NCI-H446 (cell line): ENCODE measurements at places on chromosomes 1 and 21.

- no peak for DNase-seq
Measured at GRCh38 chr1:15852828-15853302, 5.4 kb downstream of the SPEN start.

GRCh38 chr1:197915862-197916499, 1.2 kb upstream of the LHX9 start:
- DNase-seq, result peak; percentile 87

DNA sequence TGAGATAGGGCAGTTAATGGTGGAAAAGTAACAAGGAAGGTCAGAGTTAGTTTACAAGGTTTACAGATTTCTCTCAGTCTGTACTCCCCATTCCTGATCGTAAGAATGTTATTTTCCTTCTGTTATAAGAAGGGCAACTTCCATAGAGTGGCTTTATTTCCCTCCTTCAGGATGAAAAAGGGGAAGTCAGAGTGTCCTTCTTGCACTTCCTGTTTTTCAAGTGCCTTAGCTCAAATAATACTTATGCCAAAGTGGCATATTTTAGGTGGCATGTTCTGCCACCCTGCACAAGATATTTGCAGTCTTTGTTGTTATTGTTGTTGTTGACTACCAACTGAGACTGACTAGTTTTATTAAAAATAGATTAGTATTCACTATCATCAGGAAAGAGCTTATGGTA, 730.7 kb upstream of the ADGRL4 start:
- DNase-seq, result no peak

DNA sequence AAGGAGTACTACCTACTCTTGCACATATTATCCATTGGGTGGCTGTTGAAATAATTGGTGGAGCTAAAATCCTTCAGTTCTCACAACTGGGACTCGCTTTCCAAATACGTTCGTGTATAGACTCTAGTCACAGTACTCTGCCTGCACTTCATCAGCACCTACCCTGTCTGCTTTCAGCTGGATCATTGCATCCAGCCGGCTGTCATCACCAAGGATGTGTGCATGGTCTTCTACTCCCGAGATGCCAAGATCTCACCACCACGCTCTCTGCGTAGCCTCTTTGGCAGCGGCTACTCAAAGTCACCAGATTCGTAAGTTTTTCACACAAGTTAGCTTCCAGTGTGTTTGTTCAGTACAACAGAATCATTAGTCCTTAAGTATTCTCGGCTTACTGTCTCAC, 37.3 kb upstream of the PGD start:
- DNase-seq, result no peak

DNA sequence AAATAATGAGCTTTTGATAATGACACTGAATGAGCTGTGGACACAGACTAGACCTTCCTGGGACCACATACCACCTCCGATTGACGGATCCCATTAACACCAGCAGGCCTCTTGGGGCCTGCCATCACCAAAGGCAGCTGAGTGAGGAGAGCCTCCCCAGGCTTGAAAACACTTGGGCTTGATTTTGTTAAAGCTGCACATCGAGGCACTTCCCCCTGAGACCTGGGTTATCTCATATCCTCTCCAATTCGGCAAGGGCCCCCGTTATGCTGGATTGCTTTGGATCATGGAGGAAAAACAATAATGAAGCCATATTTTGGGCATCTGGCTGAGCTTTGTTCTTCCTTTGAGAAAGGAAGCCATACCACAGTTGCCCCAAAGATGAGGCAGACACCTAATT, 143.0 kb downstream of the AJAP1 start:
- no peak for DNase-seq

DNA sequence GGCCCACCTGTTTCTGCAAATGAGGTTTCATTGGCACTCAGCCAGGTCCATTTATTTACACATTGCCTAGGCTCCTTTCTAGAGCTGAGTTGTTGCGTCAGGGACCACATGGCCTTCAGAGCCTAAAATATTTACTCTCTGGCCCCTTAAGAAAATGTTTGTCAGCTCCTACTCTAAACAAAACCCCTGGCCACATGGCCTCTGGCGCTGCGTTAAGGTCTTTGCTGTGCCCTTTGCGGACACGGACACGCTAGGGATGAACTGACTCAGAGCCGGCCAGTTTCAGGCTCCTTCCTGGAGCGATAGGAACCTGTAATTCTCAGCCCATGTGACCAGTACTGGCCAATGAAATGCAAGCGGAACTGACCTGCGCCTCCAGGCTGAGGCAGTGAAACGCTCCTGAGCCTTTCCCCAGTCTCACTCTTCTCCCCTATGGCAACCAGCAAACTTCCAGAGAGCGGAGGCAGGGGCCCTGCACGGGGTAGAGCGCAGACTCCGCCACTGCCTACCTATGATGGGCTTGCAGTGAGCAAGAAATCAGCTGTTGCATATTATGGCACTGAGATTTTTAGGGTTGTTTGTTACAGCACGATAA, 160.3 kb downstream of the ETS2 start:
- no peak for DNase-seq

DNA sequence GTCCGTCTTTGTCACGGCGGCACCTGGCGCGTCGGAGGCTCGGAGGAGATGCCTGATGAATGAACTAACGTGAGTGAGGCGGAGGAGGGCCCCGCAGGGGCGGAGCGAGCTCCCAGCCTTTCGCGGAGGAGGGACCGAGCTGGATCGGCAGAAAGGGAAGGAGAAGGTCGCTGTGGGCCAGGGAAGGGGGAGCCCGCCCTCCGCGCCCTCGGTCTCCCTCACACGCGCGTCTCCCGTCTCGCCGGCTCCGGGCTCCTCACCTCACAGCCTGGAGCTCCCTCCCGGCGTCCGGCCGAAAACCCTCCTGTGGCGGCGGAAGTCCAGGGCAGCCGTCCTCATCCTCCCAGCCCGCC, 519 bp downstream of the ZNF496 start:
- DNase-seq, result no peak

- DNase-seq, result no peak
Measured at GRCh38 chr1:119910618-119911017, 14.3 kb upstream of the ADAM30 start.

GRCh38 chr1:204834336-204834735, 36.3 kb upstream of the NFASC start:
- DNase-seq, result no peak

DNA sequence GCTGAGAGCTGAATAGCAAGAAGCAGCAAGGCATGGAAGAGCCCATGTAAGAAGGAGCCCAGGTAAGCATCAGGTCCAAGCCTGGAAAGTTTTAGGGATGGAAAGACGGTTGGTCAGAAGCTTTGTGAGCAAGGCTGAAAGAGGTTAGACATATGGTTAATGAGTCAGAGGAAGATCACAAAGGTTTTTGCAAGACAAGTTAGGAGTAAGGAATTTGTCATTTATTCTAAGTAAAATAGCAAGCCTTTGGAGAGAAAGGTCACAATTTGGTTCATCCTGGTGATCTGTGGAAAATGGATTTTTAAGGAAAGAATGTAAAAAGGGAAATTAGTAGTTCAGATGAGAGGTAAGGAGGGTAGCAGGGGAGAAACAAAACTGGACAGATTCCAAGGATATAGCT, 106.7 kb downstream of the DPYD start:
- DNase-seq, result no peak

GRCh38 chr1:42767510-42768000, 506 bp downstream of the C1orf50 start:
- DNase-seq, result no peak

DNA sequence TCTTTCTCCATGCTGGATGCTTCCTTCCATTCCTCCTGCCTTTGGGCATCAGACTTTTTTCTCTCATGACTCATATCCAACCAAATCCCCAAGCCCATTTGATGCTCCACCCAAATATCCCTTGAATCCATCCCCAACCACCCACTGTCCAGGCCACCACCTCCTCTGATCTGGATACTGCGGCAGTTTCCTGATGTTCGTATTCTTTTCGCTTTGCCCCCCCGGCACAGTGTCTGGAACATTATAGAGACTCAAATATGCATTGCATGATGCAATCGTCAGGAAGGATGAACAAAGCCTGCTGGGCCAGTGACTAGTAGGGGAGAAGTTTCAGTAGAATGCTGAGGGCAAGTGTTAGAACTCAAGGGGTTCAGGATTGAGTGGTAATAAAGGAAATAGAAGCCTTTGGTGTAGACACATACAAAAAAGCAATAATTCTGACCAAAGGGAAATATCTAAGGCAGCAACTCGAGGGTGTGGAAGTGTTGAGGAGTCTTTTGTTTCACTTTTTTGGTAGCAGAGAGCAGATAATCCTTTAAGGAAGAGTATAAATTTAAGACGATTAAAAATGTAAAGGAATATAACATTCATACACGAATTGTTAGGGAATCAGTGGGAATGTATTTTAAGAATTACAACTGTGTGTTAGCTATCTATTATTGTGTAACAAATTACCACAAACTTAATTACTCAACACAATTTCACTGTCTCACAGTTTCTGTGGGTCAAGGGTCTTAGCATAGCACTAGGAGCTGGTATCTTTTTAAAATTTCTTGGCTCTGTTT, 7.5 kb downstream of the S100A11 start:
- DNase-seq, result no peak

- DNase-seq, result no peak
Measured at GRCh38 chr1:199410462-199410861, 617.0 kb upstream of the NR5A2 start.

GRCh38 chr1:1781526-1781903, 3.2 kb upstream of the NADK start:
- no peak for DNase-seq

DNA sequence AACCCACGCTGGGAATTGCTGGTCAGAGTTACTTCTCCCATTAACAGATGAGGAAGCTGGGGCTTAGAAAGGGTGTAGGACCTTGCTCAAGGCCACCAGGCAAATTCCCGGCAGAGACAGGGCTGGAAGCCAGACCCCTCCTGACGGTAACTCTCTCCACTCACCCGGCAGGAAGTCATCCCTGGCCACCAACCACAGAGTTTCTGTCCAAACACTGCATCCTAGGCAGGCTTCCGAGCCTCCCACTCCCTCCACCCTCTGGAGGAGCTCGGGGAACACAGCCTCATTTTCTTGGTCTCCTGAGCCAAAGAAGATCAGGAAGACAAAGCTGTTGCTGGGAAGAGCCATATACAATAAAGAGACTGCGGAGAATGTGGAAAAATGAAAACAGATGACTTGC, 25.0 kb upstream of the ZNF436 start:
- no peak for DNase-seq

- DNase-seq, result no peak
Measured at GRCh38 chr1:218390618-218391017, 45.5 kb downstream of the TGFB2 start.

- no peak for DNase-seq
Measured at GRCh38 chr1:226148121-226148648, 38.4 kb downstream of the ACBD3 start.

GRCh38 chr1:65022216-65022615, 55.9 kb upstream of the JAK1 start:
- DNase-seq, result no peak

DNA sequence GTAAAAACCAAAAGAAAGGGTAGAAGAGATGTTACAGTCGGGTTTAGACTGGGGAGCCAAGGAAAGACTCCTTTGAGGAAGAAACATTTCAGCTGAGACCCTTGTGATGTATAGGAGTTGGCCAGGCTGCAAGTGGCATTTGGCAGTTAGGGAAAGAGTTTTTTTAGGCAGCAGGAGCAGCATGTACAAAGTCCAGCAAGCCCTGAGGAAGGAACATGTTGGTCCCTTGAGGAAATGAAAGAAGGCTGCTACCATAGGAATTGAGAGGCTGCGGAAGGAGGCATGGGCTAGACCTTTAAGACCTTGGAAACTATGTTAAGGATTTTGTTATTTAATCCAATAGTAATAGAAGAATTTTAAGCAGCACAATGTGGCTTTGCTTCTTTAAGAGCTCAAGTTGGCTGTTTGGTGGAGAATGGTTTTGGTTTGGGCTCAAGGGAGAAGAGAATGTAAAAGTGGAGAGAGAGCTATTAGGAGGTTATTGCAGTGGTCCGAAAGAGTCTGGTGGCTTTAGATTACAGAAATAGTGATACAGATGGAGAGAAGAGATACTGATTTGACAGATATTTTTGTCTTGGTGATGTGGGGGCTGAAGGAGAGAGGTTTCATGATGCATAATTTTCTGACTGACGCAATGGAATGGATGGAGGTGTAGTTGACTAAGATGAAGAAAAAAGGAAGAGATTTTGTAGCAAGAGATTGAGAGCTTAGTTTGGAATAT, 26.6 kb downstream of the SMAP2 start:
- DNase-seq, result no peak

- peak; percentile 11 for DNase-seq
Measured at GRCh38 chr1:225318706-225319575, 108.9 kb downstream of the LBR start.

DNA sequence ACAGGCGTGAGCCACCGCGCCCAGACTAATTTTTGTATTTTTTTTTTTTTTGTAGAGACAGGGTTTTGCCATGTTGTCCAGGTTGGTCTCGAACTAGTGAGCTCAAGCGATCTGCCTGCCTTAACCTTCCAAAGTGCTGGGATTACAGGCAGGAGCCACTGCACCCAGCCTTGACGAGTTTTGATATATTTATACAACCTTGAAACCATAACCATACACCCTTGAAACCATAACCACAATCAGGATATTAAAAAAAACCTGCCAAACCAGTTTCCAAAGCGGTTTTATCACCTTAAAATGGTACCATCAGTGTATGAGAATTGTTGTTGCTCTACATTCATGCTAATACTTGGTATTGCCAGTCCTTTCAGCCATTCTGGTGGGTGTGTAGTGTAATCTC, 3.7 kb upstream of the PHACTR4 start:
- no peak for DNase-seq

GRCh38 chr1:76229279-76230005, 154.9 kb downstream of the ST6GALNAC3 start:
- DNase-seq, result no peak

DNA sequence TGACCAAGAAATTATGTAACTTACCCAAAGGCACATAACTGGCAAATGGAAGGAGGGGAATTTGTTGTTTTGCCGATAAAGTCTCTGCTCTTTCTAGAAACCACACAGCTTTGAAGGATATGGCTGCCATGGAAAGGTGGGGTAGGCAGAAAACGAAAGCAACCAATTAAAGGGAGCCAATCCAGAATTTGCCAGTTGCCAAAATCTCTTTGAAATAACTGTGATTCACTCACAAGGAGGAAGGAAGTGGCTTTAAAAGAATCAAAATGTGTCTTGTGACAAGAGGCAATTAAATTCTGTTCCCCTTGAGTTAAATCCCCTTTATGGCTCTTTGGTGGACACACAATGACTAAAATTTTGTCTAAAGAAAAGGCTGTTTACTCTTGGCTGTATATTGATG, 61.2 kb upstream of the CCDC190 start:
- no peak for DNase-seq

GRCh38 chr1:7738044-7738443, 33.1 kb upstream of the VAMP3 start:
- no peak for DNase-seq

DNA sequence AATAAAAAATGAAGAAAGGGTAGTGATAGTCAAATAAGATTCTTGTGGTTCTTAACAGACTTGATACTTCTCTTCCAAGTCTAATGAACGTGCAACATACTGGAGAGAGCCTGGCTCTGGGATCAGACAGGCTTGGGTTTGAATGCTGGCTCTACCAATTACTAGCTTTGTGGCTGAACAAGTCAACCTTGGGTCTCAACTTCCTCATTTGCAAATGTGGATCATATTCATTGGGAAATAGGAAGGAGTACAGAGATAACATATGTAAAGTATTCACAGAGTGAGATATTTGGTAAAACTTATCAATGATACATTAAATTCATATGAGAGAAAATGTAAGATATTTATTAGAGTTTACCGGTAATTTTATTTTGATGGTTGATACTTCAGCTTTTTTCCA, 2.0 kb downstream of the EDEM3 start:
- DNase-seq, result no peak
